ENCODE measurements at places on chromosomes 7 and 10. TPM values are rescaled to one million over a fixed set of nuclear protein-coding genes. Genes with fewer than 3 reads are reported as not detected.

C7orf57 gene
- total RNA-seq = not detected

ACADSB gene
- 5.8 TPM for total RNA-seq

ZNF107 gene
- total RNA-seq = 36.7 TPM

ITGA8 gene
- total RNA-seq = not detected

NOS3 gene
- total RNA-seq = 62.5 TPM

FOXI2 gene
- total RNA-seq = not detected

TMEM176A gene
- total RNA-seq = not detected

VSTM4 gene
- not detected for total RNA-seq

KCND2 gene
- not detected for total RNA-seq

MALRD1 gene
- not detected for total RNA-seq

OPN1SW gene
- total RNA-seq = not detected

FGFR2 gene
- total RNA-seq = not detected

OR6B1 gene
- total RNA-seq = not detected

All from Karpas-422 (cell line).